ENCODE measurements at places on chromosomes 1 and 21. TPM values are rescaled to one million over a fixed set of nuclear protein-coding genes. Genes with fewer than 3 reads are reported as not detected.

Gene MAP3K7CL
- total RNA-seq, result 1.9 TPM

Gene FLG2
- total RNA-seq, result not detected

Gene PLA2G2A
- total RNA-seq, result not detected

Gene PRRX1
- total RNA-seq, result not detected

Gene SH2D1B
- total RNA-seq, result 0.15 TPM

Gene KCND3
- total RNA-seq, result not detected

Gene BACE2
- total RNA-seq, result 21.8 TPM

Gene OR2L8
- total RNA-seq, result not detected

Gene ZSWIM5
- total RNA-seq, result 0.52 TPM

Gene FCAMR
- 0.08 TPM for total RNA-seq

Gene TMEM51
- 43.6 TPM for total RNA-seq

Gene PPP1R15B
- 31.3 TPM for total RNA-seq

Gene SETD4
- total RNA-seq, result 11.4 TPM

All from A549 treated with DMSO at 1 μM for 4 hours (cell line).